ENCODE measurements at places on chromosomes 3 and 15.

GRCh38 chr3:129934234-129935123 lies 40.0 kb upstream of the TRH start:
- DNase-seq: no peak

GRCh38 chr3:108283989-108284388 lies 12.4 kb upstream of the HHLA2 start:
- DNase-seq: no peak

DNA sequence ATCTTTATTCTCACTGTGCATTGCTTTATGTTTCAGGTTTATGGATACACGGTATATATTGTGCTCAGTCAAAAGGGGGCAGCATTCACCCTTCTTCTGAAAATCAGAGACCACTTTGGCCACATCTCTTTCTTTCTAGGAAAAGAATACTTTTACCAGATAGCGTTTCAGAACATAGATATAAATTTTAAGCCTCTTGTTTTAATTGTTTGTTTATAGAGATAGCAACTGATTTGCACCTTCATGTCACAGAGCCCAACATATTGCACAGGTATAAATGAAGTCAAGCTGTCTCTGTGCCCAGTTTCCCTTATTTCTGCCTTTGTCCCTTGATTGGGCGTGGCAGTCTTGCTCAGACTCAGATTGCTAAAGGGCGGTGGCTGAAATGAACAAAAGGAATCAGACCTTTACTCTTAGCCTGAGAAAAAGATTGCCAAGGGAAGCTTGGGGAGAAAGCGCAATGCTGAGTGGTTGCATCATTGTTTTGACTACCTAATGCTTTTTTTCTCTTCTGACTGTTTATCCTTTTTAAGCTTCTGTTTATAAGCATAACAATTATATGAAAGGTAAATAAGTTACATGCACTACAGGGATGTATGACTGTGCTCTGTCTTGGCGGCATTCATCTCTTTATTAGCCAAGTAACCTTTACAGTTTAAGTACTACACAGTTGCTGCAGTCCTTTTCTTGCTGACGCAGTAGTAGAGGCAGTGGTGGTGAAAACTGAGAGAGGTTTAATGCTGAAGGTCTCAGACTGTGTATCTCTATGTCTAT lies 70.8 kb upstream of the ZBTB20 start:
- DNase-seq: no peak

DNA sequence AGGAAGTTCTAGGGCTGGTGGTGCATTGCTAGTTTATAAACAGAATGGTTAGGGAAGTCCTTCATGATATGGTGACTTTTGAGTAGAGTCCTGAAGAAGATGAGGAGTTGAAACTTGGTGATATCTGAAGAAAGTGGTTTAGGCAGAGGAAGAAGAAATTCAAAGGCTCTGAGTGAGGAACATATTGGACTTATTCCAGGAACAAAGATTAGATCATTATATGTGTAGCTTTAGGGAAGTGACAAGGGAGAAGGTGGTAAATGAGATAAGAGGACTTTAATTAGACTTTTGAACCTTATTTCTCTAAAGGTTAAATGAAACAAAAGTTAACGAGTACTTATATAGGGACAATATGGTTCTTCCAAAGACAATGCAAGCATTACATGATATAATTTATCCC lies 286.7 kb downstream of the DOCK3 start:
- no peak for DNase-seq

Data from amygdala (tissue), 56 donors.